ENCODE measurements at places on chromosomes 4 and X.

DNA sequence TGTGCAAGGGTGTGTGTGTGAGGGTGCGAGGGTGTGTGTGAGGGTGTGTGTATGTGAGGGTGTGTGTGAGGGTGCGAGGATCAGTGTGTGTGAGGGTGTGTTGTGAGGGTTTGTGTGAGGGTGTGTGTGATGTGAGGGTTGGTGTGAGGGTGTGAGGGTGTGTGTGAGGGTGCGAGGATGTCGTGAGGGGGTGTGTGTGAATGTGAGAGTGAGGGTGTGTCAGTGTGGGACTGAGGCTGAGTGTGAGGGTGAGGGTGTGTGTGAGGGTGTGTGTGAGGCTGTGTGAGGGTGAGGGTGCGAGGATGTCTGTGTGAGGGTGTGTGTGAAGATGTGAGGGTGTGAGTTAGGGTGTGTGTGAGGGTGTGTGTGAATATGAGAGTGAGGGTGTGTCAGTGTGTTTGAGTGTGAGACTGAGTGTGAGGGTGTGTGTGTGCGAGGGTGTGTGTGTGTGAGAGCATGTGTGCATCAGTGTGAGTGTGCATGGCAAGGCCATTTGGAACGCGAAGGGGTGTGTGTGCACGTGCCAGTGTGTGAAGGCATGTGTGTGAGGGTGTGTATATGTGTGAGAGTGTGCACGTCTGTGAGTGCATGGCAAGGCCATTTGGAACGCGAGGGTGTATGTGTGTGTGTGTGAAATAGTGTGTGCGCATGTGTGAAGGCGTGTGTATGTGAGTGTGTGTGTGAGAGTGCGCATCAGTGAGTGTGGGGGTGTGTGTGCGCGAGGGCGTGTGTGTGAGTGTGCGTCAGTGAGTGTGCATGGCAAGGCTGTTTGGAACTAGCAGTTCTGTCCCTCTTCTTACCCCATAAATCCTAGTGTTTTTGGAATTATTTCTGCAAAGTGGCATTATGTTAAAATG, 69.8 kb downstream of the RGS12 start:
- DNase-seq = no peak

DNA sequence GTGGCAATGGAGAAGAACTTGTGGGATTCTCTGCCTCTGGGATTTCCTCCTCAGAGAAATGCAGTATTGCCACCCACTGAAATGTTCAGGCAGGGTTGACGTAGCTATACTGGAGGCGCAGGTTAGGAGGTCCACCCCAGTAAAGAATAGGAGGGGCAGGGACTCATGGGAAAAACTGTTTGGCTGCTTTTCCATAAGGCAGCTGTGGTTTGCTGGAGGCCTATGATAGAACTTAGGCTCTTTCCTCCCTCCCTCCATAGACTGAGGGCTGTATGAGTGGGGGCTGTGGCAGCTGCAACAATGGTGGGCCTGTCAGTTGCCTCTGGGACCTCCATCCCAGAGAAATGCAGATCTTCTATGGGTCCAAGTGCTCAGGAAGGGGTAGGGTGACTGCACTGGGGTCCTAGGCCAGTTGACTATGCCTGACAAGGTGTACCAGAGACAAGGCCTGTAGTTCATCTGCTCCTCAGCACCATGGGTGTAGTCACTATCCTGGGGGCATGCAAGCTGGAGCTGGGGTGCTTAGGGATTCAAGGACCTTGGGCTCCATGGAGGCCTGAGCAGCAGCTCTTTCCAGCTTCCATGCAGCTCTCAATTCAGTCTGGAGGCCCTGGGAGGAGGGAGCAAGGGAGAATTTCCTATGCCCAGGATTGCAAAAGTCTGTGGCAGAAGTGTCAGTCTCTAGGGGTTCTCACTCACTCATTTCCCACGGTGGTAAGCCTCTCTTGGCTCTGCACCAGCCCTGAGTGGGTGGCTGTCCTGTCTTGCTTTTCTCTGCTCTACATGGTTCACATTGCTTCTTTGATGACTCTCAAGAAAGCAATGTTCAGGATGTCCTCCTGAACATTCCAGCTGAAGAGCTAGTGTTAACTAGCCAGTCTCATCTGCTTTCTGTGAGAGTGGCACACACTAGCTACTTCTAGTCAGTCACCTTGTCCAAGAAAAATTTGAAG, 353.0 kb downstream of the IDS start:
- DNase-seq = no peak

GRCh38 chrX:2863646-2864045, 34.9 kb downstream of the GYG2 start:
- DNase-seq = no peak

DNA sequence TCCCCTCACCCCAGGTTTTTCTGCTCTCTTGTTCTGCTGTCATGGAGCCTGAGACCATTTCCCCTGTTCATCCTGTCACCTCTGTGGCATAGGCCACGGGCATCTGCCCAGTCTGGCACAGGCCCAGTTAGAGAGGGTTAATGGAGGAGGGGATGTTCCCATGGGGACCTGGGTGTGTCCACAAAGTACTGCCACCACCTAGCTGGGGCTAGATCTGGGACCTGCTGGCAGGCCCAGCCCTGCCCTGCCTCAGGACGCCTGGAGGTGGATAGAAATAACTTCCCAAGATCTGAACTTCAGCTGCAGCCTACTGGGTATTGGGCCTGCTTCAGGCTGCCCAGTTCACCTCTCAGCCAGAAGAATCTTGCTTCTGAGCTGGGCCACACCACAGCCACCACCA, 13.5 kb downstream of the EFNB1 start:
- no peak for DNase-seq

DNA sequence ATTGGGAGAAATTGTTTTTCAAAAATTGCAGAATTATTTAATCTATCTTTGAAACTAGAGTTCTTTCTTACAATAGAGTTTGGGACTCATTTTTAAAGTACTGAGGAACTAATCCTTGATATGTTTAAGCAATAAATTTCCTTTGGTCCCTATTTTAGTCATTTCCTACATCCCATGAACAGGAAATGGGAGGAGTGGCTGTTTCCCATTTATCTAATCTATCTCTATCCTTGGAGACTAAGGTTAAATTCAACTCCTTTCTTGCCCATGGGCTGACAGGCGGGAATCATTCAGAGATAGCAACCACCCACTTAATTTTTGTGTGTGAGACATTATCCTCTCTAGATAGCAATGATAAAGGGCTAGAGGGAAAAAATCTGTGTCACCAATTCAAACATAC, 131.6 kb upstream of the EMCN start:
- DNase-seq = no peak

- no peak for DNase-seq
Observed at GRCh38 chr4:3868211-3869173, 102.3 kb downstream of the ADRA2C start.

GRCh38 chr4:12393631-12394262, 965.1 kb upstream of the HS3ST1 start:
- no peak for DNase-seq

DNA sequence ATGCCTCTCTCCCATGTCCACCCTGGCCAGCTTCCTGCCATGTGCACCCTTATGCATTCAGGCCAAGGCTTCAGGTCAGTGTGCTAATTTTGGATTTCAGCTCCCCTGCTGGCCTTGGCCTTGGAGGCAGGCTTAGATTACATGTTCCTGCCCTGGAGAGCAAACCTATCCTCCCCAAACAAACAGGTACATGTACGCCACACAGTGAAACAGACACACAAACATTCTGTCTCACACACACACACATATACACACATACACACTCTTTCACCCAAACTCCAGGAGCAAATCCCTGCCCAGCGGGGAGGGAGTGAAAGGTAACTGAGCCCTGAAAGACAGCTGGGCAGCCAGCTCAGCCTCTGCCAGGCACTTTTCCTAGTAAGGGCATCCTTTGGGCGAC, 62.7 kb upstream of the ARHGAP36 start:
- DNase-seq = no peak

DNA sequence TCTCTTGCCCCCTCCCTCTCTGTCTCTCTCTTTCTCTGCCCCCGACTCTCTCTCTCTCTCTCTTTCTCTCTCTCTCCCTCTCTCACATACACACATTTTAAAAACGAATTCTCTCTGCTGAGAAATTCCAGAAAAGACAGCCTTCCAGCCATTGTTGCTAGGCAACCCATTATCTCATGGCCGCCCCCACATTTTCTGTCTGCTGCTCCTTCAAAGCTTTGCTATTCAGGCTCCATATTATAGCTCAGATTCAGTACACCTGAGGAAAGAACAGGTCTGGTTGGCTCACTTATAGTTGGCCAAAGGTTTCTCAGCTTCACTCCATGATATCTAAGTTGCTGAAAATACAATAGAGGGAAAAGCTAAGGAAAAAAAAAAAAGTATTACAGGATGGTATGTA, 174.4 kb upstream of the RADX start:
- DNase-seq = no peak

DNA sequence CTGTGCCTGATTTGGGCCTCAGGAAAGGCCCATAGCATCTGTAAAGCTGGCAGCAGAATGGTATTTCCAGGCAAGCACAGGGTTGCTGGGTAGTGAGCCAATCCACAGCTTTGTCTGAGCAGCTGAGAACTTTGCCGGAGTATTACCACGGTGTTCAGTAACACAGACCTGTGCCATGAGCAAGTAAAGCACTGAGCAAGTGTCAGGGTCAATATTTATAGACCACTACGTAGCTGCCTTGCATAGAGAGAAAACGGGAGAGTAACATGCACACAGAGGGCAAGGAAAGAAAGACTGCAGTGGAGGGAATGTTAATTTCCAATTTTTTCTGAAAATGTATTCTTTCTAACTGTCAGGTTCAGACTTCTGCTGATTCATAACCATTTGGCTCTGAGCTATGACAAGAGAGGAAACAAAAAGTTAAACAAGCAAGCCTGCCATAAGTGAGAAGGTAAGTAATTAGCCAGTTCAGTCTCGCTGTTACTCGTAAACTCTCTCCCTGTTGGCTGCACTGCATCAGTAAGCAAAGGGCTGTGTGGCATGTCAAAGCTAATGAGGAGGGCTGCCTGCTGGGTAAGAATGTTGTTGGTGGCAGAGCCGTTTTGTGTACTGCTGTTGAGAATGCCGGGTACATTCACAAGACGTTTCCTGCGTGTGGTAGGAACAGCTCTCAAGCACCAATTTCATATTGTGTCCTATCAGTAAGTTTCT, 238.1 kb downstream of the BMPR1B start:
- no peak for DNase-seq

DNA sequence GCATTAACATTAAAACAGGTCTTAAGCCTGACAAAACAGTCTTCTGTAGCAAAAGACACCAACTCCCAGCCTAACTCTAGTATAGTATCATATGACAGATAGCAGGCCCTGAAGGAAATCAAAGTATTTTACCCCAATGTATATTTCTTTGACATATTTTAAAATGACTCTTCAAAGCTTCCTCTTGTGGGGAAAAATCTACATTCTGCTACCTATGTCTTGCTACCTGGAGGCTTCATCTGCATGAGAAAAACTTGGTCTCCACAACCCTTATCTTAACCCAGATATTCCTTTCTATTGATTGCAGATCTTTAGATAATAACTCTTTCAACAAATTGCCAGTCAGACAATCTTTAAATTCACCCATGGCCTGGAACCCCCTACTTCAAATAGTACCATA, 1620.4 kb downstream of the PCDH7 start:
- DNase-seq = no peak

All from NCI-H1105 (cell line).